Stimulated activated naive CD4-positive, alpha-beta T cell (primary cell): ENCODE measurements at places on chromosomes 4 and X.

- no peak for DNase-seq
Observed at GRCh38 chr4:167028976-167029375, 205.3 kb downstream of the SPOCK3 start.

- DNase-seq = no peak
Observed at GRCh38 chrX:119604766-119605463, 1.3 kb downstream of the NKRF start.

- no peak for DNase-seq
Observed at GRCh38 chr4:159238631-159239030, 135.8 kb downstream of the RAPGEF2 start.

- DNase-seq = no peak
Observed at GRCh38 chrX:121433289-121433688, 385.9 kb downstream of the GLUD2 start.

DNA sequence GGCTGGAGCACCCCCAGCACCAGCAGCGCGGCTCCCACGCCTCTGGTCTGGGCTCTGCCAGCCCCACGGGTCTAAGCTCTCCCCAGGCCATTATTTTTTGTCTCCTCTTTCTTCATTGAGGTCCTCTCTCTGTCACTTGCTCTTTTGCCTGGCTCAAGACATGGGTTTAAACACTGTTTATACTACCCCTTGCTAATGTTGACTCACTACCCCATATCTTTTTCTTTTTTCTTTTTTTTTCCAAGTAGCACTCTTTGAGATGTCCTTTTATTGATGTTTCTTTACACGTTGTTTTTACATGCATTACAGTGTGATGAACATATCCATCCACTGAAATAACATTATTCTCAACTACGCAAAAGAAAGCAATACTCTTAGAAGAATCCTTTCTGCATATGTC lies 1.7 kb upstream of the ERVMER34-1 start:
- no peak for DNase-seq

DNA sequence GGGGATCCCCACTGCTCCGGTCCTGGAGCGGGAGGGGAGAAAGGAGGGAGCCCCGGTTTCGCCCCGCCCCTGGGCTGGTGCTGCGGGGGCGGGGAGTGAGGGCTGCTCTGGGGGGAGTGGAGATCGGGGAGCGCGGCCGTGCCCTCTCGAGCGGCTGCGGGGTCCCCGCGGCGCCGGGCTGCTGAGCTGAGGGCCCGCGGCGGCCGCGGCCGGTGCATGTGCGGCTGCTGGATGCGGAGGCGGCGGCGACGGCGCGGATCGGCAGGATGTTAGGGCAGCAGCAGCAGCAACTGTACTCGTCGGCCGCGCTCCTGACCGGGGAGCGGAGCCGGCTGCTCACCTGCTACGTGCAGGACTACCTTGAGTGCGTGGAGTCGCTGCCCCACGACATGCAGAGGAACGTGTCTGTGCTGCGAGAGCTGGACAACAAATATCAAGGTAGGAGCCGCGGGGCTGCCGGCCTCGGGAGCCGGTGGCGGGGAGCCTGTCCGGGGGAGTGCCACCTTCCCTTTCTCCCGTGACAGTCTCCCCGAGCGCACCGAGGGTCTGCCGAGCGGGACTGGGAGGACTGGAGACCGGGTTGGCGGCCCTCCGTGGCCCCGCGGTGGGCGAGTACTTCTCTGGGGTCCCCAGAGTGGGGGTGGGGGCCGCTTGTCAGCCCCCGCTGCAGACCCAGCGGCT lies at the start of gene ING2:
Gene ING2, plus strand, starts transcription at position 129 of the 681 bp plus-strand sequence. Its CDS starts 138 bp downstream, at position 267.
- DNase-seq = peak; percentile 90

GRCh38 chr4:83866834-83867621 lies 331.1 kb downstream of the GPAT3 start:
- no peak for DNase-seq

DNA sequence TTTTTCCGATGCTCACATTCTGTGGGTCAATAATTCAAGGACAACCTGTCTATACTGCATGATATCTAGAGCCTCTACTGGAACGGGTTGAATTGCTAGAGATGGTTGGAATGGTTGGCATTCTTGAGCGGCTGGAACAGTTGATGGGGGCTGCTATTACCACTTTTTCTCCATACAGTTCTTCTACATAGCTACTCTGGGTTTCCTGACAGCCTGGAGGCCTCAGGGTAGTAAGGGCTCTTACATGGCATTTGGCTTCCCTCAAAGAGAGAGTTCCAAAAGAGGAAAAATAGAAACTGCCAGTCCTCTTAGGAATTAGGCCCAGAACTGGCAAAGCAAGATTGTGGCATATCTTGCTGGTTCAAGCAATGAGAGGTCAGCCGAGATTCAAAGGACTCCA lies 53.1 kb downstream of the NAA11 start:
- no peak for DNase-seq

DNA sequence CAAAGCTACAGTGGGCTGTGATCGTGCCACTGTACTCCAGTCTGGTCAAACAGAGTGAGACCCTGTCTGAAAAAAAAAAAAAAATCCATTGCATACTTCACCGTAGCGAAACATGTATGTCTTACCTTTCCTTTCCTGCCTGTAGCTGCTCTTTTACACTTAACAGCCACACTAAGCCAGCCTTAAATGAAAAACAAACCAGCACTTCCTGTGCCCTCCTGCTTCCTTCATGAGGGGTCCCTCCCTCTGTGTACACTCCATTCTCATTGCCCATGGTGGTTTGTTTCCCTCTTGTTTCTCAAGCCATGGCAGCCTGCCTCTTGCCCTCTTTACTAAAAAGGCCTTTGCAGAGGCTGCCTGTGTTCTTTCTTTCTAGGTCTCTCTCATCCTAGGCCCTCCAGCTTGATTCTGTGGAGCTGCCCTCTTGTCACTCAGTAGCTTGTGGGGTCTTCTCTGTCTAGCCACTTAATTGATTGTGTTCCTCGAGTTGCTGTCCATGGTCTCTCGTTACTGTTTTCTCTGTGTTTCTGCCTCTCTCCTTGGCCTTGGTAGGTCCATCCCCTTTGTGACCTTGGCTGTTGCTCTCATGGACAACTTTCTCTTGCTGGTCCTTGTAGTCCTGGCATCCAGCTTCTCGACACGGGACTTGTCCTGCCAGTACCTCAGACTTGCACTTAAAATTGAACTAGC lies 52.1 kb upstream of the MSANTD1 start:
- DNase-seq = no peak

GRCh38 chrX:30906726-30907125 lies 17.7 kb upstream of the TAB3 start:
- no peak for DNase-seq

- peak; percentile 54 for DNase-seq
Observed at GRCh38 chr4:70734168-70734954, 12.6 kb downstream of the RUFY3 start.

DNA sequence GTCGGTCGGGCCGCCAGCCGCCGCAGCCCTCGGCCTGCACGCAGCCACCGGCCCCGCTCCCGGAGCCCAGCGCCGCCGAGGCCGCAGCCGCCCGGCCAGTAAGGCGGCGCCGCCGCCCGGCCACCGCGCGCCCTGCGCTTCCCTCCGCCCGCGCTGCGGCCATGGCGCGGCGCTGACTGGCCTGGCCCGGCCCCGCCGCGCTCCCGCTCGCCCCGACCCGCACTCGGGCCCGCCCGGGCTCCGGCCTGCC lies 213 bp downstream of the NFKB1 start:
- DNase-seq = no peak

GRCh38 chr4:119788349-119789266 lies 160.0 kb upstream of the PDE5A start:
- no peak for DNase-seq

- no peak for DNase-seq
Observed at GRCh38 chr4:184893801-184894571, 68.2 kb upstream of the ACSL1 start.

DNA sequence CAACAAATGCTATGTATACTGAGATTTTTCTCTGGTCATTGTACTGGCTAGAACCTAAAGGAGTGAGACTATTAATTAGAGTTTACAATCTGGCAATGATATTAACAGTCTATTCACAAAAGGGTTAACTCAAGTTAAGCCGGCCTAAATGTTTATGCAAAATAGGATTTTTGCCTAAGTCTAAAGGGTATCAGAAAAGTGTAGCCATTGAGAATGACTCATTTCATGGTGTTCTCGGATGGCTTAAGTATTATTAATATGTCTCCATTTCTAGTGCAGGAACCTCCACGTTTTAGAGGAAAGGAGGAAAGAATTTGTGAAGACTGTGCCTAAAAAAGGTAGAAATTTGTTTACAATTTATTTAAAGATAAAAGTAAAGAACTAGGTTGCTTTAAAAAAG lies 29.8 kb downstream of the DYNLT3 start:
- no peak for DNase-seq

- no peak for DNase-seq
Observed at GRCh38 chr4:147093206-147093605, 147.5 kb upstream of the TTC29 start.

DNA sequence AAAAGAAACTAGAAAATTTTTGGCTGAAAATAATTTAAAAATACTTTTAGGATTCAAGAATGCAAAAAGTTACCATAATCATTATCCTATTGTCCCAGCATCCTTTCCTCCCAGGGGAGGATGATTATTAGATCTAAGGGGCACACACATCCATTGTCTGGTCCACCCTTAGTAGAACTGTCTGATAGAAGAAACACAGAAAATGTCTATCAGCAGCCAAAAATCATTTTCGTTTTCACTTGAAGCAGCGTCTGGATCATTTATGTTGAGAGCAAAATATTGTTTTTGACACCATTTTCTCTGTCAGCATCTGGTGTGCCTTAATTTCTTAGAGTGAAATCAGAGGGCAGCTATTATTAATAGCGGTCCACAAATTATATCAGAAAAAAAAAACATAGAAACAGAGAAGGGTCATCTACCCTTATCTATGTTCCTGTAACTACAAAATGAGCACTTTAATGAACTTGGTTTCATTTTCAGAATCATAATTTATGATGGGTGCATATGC lies 446.3 kb downstream of the TRAM1L1 start:
- no peak for DNase-seq

DNA sequence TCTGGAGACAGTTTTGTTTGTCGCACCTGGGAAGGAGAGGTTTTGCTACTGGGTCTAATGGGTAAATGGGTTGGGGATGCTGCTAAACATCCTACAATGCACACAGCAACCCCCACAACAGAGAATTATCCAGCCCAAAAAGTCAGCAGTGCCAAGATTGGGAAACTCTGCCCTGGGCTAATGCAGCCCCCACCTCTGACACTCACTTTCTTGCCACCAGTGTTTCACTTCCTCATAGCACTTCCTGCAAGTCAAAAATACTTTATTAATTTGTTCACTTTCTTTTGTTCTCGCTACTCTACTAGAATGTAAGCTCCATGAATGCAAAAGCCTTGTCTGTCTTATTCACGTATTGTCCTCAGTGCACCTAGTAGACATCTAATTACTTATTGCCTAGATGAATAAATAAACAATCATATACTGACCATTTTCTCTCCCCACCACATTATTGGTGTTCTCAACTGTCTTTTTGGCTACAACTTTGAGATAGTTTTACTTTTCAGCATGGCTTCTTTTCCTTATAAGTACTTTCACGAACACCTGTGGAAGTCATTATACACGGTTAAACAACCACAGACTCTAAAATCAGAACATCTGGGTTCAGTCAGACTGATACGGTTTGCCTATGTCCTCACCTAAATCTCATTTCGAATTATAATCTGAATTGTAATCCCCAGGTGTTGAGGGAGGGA lies 82.0 kb upstream of the PITX2 start:
- DNase-seq = no peak

DNA sequence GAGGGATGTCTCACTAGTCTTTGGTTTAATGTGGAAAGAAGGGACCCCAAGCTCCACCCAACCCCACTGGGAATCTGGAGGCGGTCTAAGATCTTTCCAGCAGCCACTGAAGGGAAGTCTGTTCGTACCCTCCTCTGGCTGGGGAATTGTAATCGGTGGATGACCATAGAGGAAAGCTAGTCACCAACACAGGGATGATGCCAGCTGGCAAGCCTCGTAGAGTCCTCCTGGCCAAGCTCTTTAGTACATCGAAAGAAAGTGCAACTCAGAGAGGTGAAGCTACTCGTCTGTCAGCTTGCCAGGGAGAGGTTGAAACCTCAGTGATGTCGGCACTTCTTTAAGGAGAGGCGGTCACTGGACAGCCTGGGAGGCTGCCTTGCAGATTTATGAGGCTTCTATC lies 58.7 kb downstream of the MAMLD1 start:
- no peak for DNase-seq

- no peak for DNase-seq
Observed at GRCh38 chrX:48761674-48762471, at the start of gene GLOD5. Gene GLOD5 (plus strand): TSS chrX:48761747. CDS start chrX:48761791, 44 bp downstream.

GRCh38 chr4:33133723-33134122 lies 2413.6 kb downstream of the PCDH7 start:
- DNase-seq = no peak

DNA sequence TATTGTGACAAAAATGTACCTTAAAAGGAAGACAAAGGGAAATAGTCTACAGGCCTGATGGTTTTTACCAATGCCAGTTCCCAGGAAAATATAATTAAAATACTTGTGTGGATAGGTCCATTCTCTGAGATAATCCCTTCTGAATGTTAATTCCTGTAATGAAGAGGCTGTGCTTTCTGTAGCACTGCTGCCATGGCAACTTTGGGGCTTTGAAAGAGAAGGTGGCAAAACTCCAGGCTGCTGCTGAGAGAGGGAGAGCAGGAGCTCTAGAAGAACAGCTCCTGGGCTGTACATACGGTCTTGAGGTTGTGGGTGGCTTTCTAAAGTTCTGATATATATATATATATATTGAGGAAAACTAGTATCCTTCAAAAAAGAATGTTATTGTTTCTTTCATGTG lies 125.4 kb downstream of the PDLIM5 start:
- no peak for DNase-seq

- no peak for DNase-seq
Observed at GRCh38 chr4:84574069-84574720, 8.7 kb upstream of the CDS1 start.

- DNase-seq = no peak
Observed at GRCh38 chr4:29243851-29244250, 1476.3 kb upstream of the PCDH7 start.

DNA sequence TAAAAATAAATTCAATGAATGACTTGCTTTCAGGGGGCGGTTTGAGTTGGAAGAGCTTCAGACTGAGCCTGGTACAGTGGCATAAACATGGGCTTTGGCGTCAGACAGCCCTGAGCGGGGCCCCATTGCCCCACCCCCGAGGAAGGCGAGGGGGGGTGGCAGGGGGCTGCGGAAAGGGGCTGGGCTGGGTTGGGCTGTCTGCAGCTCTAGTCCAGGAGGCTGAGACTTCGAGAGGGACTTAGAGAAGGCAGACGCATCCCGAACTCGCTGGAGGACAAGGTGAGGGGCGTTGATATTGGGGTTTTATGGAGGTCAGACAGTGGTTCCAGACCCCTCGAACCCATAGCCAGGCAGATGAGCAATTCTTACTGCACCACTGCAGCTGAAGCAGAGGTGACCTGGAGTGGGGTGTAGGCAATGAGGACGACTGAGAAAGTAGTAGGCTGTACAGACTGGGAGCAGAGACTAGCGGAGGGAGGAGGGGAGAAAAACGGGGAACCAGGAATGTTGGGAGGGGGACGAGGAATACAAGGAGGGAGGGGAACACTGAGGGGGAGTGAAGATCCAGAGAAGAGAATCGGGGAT lies at the start of gene MAGED2:
Gene MAGED2, plus strand, starts transcription at position 222 of the 585 bp plus-strand sequence. CDS start 1,587 bp downstream, outside the sequence.
- DNase-seq = peak; percentile 32

DNA sequence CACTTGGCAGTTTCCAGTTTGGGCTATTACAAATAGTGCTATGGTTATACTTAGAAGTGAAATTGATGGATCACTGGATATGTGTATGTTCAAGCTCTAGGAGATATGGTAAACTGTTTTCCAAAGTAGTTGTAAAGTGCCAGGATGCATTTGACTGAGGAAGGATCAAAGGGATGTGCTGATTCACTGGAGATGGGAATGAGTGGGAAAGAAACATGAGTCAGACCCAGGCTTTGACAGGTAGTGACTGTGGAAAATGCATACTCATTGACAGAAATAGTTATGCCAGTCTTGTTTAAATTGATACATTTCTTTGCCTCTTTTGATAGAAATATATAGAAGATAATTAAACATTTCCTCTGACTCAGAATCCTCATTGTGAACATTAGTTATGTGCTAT lies 77.9 kb downstream of the CEP135 start:
- DNase-seq = no peak
